Mononuclear cell (primary cell): ENCODE measurements at places on chromosomes 1 and 21. TPM values are rescaled to one million over a fixed set of nuclear protein-coding genes. Genes with fewer than 3 reads are reported as not detected.

Gene ADORA3
- not detected for total RNA-seq

Gene PRELP
- not detected for total RNA-seq

Gene PFDN2
- total RNA-seq = 20.0 TPM

Gene SLC35A3
- total RNA-seq = 31.0 TPM

Gene DPH5
- 42.1 TPM for total RNA-seq

Gene HDGF
- total RNA-seq = 98.9 TPM

Gene USH2A
- not detected for total RNA-seq

Gene SPATC1L
- total RNA-seq = 1.7 TPM

Gene AQP10
- 4.1 TPM for total RNA-seq

Gene PGLYRP4
- total RNA-seq = not detected

Gene SPRR2F
- total RNA-seq = not detected

Gene IGFN1
- total RNA-seq = under 0.01 TPM

Gene RBM34
- total RNA-seq = 139 TPM

Gene GUCA2B
- total RNA-seq = not detected

Gene PRAMEF4
- not detected for total RNA-seq

Gene PAQR6
- 0.94 TPM for total RNA-seq

Gene SLC9C2
- not detected for total RNA-seq

Gene SCCPDH
- 8.6 TPM for total RNA-seq

Gene ERG
- total RNA-seq = 1.4 TPM

Gene SCYL3
- 4.1 TPM for total RNA-seq

Gene AIRE
- 0.10 TPM for total RNA-seq

Gene CRNN
- total RNA-seq = not detected

Gene ADAMTS4
- total RNA-seq = 0.21 TPM

Gene CD48
- total RNA-seq = 996 TPM

Gene SLC35F3
- total RNA-seq = not detected
